ENCODE measurements at places on chromosomes 2 and 18.

- no peak for DNase-seq
Measured at GRCh38 chr2:153479573-153479972, 1.0 kb upstream of the RPRM start.

GRCh38 chr2:42979416-42979869 is 187.1 kb upstream of the HAAO start:
- no peak for DNase-seq

DNA sequence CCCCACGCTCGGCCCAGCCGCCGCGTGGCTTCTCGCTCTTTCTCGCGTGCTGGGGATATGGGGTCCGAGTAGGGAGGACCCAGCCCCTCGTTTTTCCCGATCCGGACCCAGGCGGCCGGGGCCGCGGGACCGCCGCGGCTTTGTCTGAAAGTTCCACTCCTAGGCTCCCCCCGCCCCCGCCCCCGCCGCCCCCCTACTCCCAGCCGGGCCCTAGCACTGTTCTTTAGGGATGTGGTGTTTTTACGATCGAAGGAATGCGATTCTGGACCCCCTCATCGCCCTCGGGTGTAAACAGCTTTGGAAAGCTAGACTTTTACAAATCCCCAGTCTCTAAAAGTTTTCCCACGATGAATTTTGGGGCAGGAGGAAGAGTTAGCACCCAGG is 819 bp downstream of the TGIF1 start:
- no peak for DNase-seq

- no peak for DNase-seq
Measured at GRCh38 chr18:3081584-3081991, 68.6 kb upstream of the LPIN2 start.

DNA sequence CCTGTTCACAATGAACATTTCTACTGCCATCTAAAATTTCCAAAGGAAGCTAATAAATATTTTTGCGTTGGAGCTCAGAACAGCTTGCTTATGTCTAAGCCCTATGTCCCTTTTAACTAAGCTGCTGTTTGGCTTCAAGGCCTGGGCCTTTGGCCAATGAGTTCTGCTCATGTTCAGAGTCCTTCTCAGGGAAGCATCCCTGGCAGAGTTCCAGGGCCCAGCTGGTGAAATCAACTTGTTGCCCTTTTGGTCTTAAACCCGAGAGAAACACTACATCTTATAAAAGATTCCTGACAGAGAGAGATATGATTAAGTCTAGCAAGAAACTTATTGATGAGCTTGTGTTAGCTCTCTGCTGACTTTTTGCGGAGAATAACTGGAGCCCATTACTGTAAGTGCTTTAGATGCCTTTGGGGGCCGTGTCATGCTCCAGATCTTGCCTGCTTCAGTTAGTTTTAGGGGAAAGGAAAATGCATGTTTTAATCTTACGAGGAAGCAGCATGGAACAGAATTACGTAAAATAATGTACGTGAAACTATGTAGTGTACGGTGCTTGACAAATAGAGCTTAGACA is 102.5 kb upstream of the NOSTRIN start:
- no peak for DNase-seq

GRCh38 chr2:210086930-210087329 is 84.3 kb downstream of the KANSL1L start:
- DNase-seq = no peak

DNA sequence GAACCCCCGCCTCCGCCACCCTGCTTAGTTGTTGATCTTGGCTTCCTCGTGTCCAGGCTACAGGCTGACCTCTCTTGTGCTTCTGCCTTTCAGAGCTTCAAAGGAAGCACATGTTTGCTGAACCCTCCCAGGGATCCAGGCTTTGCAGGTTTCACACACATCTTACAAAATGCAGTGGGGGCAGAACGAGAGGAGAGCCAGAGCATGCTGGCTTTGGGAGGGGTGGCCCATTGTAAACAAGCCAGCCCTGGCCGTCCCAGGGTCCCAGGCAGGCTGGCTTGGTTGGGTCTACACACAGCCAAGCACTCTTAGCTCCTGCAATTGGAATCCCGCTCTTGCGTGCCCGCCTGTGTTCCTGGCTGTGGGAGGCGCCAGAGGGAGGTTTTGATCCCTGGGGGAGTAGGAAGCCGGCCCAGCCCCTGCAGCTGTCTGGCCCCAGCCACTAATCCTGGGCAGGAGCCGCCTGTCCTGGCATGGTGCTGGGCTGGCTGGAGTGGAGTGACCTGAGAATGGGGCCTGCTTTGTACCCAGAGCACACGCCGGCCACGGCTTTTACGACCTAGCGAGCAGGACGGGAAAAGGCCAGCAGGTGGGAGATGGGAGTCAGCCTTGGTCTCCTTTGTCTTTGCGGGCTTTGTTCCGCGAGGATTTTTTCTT is 53.9 kb downstream of the SH3BP4 start:
- no peak for DNase-seq

DNA sequence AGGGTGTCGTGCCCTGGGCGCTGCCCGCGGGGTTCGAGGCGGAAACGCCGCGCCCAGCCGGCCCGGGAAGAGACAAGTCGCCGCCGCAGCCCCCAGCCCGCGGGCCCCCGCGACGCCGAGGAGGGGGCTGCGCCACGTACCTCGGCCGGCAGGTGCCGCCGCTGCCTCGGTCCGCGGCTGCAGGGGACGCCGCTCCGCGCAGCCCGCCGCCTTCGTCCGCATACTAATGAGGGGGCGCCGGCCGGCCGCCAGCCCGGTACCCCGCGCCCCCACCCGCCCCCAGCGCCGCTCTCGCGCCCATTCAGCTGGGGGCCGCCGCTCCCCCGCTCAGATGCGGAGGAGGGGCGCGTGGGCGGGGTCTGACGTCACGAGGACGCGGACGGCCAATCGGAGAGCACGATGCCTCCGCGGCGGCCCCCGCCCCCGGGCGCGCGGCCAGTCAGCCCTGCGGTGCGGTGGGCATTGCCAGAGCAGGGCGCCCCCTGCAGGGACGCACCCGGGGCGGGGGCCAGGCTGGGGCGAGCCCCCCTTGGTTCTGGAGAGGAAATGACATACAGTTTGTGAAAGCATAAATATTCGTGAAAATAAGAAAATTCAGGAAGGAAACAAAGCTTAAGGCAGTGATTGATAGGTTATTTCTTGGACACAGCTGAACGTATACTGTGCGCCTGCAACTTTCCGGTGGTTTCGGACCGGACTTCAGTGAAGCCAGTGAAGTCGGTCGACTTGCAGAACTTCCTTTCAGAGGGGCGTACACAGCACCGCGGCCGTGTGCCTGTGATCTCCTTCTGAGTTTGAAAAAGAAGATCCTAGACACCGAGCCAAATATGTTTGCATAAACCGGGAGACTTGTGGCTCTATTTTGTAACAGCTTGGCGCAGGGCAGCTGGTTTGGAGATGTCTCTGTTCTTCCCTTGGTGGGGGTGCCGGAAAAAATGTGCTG is at the start of gene ST3GAL5:
TSS of gene ST3GAL5 (minus strand) at position 307 of the 943 bp plus-strand sequence. CDS start at position 222, 85 bp downstream.
- DNase-seq = peak; percentile 92

DNA sequence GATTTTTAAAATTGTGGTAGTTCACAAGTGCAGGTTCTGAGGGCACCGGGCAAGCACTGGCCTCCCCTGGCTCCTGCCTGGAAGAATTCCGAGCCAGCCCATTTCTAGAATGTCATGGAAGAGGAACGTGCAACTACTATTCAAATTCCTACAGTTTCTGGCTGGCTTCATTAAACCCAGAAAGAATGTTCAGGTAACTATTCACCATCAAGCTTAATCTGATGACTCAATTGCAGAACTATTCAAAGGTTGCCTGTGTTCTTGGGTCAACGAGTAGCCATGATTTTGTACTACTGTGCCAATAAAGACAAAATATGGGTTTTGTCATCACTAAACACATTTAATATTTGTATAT is 14.3 kb upstream of the MFF start:
- DNase-seq = no peak

GRCh38 chr2:234678711-234679110 is 181.8 kb upstream of the ARL4C start:
- no peak for DNase-seq

DNA sequence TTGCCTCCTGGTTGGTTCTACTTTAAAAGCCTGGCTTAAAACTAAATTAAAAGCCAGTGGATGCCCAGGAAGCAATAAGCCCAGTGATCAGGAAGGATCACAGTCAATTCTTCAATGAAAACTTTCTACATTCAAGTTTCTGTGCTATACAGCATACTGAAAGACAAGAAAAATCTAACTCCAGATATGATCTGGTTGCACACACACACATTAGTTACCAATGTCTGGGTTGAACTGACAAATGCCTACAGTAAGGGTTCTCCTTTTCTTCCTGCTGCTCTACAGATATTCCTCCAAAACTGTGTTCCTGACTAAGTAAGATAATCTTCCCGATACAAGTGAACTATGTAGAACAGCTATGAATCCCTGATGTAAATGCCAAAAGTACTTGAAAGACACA is 81.3 kb downstream of the ROCK2 start:
- DNase-seq = no peak

DNA sequence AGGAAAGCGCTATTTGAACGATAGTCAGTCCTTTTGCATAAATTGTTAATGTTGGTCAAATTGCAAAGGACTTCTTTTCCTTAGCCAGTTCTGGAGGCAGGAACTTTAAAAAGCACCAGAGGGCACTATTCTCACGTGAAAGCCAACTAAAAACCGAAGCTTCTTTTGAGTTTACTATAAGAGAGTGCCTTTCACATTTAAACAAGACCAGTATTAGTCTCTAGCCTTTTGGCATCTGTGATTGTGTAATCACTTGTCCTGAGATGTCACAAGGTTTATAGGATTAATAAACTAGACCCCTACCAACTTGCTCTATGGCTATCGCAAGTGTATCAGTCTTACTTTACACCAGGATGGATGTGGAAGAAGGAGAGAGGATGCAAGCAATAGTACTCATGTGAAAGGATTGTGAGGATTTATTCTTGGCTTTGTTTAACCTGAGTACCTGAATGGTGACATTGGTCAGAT is 14.4 kb upstream of the STAT4 start:
- peak; percentile 71 for DNase-seq

- DNase-seq = no peak
Measured at GRCh38 chr18:31261792-31262582, 56.0 kb upstream of the DSG1 start.

GRCh38 chr2:237644381-237644703 is 17.0 kb downstream of the LRRFIP1 start:
- DNase-seq = no peak

GRCh38 chr2:148534416-148535204 is 109.9 kb upstream of the EPC2 start:
- DNase-seq = no peak

- peak; percentile 70 for DNase-seq
Measured at GRCh38 chr2:112644155-112644932, 1.4 kb upstream of the SLC20A1 start.

GRCh38 chr2:73112913-73113854 is at the start of gene RAB11FIP5:
Gene RAB11FIP5, minus strand, starts transcription at chr2:73112948. Its CDS starts 171 bp downstream, at chr2:73112777.
- DNase-seq = peak; percentile 74

DNA sequence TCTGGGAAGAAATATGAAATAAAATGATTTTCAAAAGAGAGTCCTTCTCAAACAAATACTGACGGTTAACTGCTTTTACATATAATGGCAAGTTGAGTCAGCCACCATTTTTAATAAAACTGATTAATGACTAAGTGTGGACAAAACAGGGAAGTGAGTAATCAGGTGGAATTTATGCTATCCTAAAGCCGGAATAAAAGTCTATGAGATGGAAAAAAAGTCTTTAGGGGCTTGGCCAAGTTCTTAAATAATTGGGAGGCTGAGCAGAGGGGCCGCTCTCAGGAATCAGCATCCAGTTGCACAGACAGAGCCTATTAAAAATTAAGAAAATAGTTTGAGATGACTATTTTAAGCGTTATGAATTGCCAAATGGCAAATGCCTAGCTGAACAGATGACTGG is 58.6 kb upstream of the AFF3 start:
- no peak for DNase-seq

DNA sequence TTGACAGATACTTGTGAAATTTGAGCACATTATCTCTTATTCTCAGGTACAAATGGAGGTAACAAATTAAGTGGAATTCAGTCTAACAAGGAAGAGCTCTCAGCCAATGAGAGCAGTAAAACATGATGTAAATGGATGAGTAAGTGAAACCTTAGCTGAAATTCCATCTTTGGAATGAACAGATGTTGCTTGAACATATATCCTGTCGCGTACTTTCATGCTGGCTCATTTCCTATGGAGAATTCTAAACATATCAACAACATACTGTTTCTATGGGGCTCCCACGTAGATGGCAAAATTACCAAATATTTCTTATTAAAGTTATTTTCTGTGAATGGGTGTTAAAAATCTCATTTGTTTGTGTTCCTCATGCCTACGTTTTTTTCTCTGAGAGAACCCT is 256.3 kb upstream of the LINC00305 start:
- no peak for DNase-seq

GRCh38 chr2:96923810-96924774 is 54.2 kb upstream of the SEMA4C start:
- no peak for DNase-seq

GRCh38 chr2:126658905-126659561 is 3.1 kb downstream of the GYPC start:
- DNase-seq = no peak

DNA sequence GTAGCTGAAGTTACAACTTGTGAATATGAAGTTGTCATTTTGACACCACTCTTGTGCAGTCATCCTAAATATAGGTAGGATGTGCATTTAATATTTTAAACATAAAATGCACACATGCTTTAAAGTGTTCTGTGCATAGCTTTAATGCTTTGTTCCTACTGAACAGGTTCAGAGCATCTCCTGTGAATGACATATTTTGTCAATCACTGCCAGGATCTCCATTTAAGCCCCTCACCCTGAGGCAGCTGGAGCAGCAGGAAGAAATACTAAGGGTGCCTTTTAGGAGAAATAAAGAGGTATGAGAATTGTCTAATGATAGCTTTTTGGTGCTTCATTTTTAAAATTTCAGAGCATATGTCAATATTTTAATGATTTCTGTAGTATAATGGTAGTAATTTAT is 14.7 kb downstream of the ERLEC1 start:
- no peak for DNase-seq

DNA sequence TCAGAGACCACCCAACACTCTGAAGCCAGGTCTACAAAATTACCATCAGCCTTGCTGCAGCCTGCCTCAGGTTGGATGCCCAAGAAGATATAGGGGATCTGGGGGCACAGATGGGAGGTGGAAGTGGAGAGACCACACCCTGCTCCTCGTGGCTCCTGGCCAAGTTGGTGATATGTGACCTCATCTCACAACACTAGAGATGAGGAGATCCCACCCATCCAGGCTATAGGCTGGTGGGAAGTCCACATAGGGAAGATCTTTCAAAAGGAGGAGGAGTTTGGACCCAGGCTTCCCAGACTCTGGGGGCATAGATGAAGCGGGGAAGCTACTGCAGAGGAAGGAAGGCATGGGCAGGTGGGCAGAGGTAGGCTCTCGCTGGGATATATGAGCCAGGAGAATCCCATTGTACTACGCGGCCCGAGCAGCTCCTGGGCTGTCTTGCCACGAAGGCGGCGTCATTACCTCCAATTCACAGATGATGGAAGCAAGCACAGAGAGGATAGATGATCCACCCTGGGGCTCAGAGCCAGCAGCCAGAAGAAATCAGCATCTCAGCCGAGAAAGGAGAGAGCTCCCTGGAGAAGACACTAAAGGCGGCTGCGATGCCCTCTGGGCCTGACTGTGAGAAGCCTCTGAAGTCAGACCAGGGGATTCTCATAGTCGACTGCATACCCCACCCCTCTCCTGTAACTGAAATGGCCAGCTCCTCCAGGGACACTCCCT is 96.0 kb downstream of the RHOB start:
- DNase-seq = no peak
